ENCODE measurements at places on chromosomes 3 and 15.
A peak's percentile ranks its signal among the peaks of the same experiment; 100 is the strongest.

DNA sequence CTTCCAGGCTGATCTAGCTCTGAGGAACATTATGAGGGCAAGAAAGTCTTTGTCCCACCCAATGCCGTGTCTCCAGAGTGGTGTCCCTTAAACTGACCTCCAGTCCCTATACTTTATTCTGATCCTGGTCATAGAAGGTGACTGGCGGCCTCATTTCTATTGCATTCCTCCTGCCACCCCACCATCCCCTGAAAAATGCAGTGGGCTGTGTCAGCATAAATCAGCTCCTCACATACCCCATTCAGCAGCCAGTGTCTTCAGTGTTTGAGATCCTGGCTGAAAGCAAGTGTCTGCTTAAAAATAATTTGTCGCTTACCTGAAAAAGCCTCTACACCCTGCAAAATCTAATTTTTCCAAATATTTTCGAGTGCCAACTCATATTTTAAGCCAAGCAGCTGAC lies 346.1 kb downstream of the FEZF2 start:
- DNase-seq: no peak

GRCh38 chr3:120181632-120182031 lies 87.4 kb upstream of the GSK3B start:
- DNase-seq: no peak

- no peak for DNase-seq
Measured at GRCh38 chr3:99644746-99645145, 6.4 kb downstream of the COL8A1 start.

GRCh38 chr3:150148227-150148626 lies 177.5 kb upstream of the PFN2 start:
- DNase-seq: no peak

- no peak for DNase-seq
Measured at GRCh38 chr3:57927916-57928315, 80.3 kb upstream of the FLNB start.

- DNase-seq: no peak
Measured at GRCh38 chr15:49875392-49875791, 243.6 kb downstream of the ATP8B4 start.

GRCh38 chr15:47399100-47399499 lies 318.2 kb upstream of the SEMA6D start:
- no peak for DNase-seq

- DNase-seq: no peak
Measured at GRCh38 chr3:9349321-9350117, 13.3 kb upstream of the THUMPD3 start.

GRCh38 chr15:98939311-98940080 lies 68.1 kb downstream of the PGPEP1L start:
- no peak for DNase-seq

DNA sequence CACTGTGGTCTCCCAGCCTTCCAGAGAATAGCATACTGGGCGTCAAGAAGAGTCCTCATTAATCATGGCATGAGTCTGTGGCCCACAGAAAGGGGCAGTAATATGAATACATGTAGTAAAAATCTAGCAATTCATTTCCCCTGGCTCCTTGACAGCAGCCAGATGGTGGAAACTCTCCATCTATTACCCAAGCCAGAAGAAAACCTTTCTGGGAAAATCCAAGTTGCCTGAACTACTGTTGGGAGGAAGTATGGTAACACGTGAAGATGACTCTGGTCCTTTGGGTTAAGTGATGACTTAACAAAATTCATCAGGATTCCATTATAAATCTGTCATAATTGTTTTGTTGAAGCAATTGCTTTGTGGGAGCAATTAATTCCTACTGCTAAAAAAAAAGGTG lies 530.5 kb downstream of the FHIT start:
- DNase-seq: no peak

DNA sequence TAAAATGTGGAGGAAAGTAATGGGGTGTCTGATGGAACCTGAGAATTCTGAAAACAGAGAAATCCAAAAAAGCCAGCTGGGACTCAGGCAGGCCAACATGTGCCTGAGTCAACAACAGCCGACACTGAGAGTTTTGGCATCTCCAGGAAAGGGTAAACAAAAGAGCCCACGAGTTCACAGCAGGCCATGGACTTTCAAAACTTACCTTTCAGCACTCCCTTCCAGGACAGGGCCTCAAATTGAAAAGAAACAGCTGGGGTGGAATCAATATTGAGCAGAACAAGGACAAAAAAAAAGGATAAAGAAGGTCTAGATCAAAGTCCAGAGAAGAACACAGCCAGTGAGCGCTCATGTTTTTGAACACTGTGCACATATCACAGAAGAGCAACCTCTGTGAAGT lies 735.4 kb upstream of the GRM7 start:
- DNase-seq: no peak

DNA sequence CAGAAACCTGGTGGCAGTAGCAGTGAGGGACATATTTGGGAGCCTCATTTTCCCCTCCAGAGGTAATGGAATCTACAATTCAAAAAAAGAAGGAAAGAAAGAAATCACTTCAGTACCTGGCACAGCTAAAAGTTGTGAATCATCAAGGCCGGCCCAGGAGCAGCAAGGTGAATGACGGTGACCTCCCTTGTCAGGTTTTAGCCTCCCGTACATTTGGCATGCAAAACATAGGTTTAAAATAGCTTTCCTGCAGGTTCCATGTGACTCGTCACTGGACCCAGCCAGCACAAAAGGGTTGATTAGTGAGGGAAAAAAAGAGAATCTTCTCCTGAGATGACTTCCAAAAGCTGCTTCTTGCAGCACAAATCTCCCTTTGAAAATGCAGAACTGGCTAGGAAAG lies 394.2 kb downstream of the LSAMP start:
- no peak for DNase-seq

GRCh38 chr3:150090006-150090405 lies 119.3 kb upstream of the PFN2 start:
- DNase-seq: no peak

DNA sequence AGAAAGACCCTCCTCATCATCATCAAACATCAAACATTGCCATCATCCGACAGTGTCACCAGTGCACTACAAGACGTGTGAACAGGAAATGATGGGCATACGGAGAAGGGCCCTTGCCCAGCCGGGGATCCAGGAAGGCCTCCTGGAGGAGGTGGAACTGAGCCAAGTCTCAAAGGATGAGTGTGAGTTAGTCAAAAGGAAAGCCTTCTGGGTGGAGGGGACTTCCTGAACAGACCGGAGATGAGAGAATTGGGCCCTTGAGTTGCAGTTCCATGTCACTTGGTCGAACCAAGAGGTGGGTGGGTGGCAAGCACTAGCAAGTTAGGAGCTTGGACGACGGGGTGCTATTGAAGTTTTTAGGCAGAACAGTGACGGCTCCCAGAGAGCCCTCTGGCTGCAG lies 8.5 kb downstream of the SEMA4B start:
- no peak for DNase-seq

GRCh38 chr3:189467451-189467850 lies 163.7 kb upstream of the TP63 start:
- no peak for DNase-seq

GRCh38 chr15:56176996-56177395 lies 66.7 kb downstream of the RFX7 start:
- DNase-seq: no peak

- DNase-seq: no peak
Measured at GRCh38 chr3:21154911-21155310, 596.1 kb downstream of the ZNF385D start.

DNA sequence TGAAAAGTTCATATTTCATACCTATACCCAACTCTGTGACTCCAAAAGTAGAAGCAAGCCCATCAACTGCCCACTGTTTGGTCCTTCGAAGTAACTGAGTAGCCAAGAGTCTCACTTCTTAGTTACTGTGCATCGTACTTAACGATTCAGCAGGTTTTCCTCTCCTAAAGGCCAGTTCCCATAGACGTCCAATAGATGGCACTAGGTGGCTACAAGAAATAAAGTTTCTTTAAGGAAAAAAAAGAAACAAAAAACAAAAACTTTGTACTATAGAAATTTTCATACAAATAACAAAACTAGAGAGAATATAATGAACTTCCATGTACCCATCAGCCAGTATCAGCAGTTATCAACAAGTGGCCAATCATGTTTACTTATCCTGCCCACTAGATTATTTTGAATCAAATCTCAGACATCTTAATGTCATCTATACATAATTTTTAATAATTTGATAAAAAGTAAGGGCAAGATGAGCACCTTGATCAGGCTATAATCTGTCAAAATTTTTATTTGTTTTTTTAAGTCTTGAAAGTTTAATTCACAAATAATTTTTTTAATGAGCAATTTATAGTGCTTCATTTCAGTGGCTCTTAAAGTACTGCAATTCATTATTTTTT lies 63.8 kb upstream of the ACP3 start:
- DNase-seq: no peak

DNA sequence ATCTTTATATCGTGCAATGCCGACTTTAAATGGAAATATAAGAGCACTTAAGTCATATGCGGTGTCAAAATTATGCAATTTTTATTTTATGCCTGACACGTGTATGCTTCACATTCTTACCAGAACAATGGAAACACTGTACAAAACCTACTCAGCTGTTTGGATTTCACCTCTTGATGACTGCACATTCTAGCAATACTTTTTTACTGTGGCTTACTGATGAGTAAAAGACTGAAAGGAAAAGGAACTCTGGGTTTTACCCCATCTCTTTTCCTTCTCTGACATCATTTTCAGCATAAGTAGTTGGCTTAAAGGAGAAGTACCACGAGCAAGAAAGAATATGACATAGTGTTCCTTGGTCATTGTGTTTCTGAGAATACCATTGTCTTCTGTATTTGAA lies 142.8 kb downstream of the POLR2M start:
- DNase-seq: no peak

GRCh38 chr3:126270145-126270811 lies 86.9 kb downstream of the KLF15 start:
- no peak for DNase-seq

DNA sequence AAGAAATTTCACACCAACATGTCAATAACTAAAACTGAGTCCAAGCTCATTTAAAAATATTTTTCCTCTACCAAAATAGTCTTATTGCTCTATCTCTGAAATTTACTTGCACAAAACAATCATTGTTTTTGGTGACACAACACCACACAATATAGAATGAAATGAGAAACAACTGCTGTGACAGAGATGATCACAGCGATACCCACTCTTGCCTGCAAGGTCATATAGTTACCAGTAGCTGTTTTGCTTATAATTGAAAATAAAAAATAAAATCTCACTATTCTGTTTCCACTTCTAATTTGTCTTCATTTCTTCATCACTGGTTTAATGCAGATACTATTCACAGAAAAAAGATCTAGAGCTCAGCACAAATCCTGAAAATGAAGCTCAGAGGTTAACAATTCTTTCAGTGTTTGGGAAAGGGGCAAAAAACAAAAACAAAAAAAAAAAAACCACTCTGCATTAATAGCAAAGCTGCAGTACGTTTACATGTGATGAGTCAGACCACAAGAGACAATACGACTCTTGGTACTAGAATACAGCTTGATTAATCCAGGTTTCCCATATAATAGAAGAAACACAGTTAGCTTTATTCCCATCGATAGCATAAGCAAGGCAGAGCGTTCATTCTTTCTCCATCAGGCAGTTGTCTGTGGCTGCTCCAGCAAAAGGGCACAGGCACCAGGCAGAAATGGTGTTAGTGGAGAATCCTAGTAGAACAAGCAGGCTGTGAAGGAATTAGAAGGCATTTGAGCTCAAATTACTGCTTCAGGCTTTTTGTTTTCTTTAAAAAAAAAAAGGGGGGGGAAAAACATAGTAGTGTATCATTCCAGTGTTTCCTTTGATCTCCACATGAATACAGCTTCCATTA lies 773 bp downstream of the ANKRD28 start:
- no peak for DNase-seq

DNA sequence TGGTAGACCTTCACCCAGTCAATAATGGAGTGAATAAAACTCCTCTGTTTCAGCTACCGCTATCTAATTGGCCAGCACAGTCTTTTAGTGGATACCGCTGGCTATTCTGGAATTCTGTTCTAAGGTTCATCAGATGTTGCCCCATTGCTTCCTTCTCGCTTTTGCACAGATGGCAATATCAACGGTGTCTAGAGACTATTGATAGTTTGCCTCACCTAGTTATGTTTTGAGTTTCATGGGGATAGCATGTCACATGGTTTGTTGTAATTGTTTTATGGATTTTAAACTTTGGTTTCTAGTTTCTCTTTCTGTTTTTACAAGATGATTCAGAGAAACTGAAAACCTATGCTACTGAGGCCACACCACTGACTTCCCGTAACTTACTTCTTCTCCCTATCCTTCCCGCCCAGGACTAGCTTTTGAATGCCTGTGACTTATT lies 2.0 kb downstream of the XRN1 start:
- no peak for DNase-seq

DNA sequence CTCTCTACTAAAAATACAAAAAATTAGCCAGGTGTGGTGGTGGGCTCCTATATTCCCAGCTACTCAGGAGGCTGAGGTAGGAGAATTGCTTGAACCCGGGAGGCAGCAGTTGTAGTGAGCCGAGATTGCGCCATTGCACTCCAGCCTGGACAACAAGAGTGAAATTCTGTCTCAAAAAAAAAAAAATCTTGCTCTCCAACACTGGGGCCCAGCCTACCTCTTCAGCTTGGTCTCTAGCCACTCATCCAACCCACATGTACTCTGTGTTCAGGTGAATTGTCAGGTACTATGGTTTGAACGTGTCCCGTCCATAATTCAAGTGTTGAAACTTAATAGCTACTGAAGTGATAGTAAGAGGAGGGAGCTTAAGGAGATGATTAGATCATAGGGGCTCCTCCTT lies 22.4 kb upstream of the RAB7A start:
- no peak for DNase-seq

DNA sequence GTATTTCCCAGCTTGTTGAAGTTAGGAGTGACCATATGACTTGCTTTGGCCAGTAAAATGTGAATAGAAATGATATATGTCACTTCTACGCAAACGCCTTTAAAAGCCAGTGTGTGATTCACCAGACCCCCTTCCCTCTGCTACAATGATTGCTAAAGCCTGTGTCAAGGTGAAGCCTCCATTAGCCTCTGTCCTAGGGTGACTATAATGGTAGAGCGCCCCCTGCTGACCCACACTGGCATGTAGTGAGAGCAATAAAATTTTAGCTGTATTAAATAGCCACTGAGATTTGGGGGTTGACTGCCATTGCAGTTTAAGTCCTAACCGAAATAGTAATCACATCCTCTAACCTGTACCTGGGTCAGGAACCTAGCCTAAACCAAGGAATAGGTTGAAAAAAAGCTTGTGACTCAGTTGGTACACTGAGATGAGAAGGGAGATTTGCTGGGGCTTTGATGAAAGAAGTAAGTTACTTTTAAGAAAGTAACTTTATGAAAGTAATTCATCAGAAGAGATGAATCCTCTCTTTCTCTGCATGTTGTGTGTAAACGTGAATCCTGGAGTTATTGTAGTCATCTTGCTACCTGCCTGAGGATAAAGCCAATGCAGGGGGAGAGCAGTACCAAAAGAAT lies 52.6 kb downstream of the GTF2E1 start:
- peak; percentile 74 for DNase-seq

- no peak for DNase-seq
Measured at GRCh38 chr3:69081583-69082262, 1.6 kb upstream of the UBA3 start.

Measured in stimulated activated CD8-positive, alpha-beta memory T cell treated with anti-CD3 and anti-CD28 coated beads, Interleukin-2, amount 100 ng/mL, for 1 hour (primary cell).